Smooth muscle cell of trachea (primary cell): ENCODE measurements at places on chromosomes 13 and 19. TPM values are rescaled to one million over a fixed set of nuclear protein-coding genes. Genes with fewer than 3 reads are reported as not detected.

SLITRK6 gene
- 0.83 and 1.5 TPM in 2 replicates for total RNA-seq

ZNF177 gene
- 1.3 and 1.9 TPM in 2 replicates for total RNA-seq

LSR gene
- total RNA-seq: 0.29 and 0.66 TPM in 2 replicates

CD79A gene
- 0.17 TPM in 1 of 2 replicates, not detected in the other for total RNA-seq

GGACT gene
- total RNA-seq: 4.0 and 6.5 TPM in 2 replicates

FFAR1 gene
- total RNA-seq: not detected in 2 replicates

ZNF77 gene
- total RNA-seq: 4.0 and 6.5 TPM in 2 replicates

PALM3 gene
- total RNA-seq: 0.87 and 0.99 TPM in 2 replicates

NXNL1 gene
- total RNA-seq: not detected in 2 replicates

GAPDHS gene
- 0.17 TPM in 1 of 2 replicates, not detected in the other for total RNA-seq

APLP1 gene
- total RNA-seq: 5.1 and 11.7 TPM in 2 replicates

ZNF607 gene
- total RNA-seq: 6.8 and 7.4 TPM in 2 replicates

CDADC1 gene
- 4.0 and 6.1 TPM in 2 replicates for total RNA-seq
